Osteoblast (primary cell): ENCODE measurements at places on chromosomes 4 and X.

GRCh38 chrX:68375803-68376202 lies 57.5 kb downstream of the OPHN1 start:
- no peak for DNase-seq

DNA sequence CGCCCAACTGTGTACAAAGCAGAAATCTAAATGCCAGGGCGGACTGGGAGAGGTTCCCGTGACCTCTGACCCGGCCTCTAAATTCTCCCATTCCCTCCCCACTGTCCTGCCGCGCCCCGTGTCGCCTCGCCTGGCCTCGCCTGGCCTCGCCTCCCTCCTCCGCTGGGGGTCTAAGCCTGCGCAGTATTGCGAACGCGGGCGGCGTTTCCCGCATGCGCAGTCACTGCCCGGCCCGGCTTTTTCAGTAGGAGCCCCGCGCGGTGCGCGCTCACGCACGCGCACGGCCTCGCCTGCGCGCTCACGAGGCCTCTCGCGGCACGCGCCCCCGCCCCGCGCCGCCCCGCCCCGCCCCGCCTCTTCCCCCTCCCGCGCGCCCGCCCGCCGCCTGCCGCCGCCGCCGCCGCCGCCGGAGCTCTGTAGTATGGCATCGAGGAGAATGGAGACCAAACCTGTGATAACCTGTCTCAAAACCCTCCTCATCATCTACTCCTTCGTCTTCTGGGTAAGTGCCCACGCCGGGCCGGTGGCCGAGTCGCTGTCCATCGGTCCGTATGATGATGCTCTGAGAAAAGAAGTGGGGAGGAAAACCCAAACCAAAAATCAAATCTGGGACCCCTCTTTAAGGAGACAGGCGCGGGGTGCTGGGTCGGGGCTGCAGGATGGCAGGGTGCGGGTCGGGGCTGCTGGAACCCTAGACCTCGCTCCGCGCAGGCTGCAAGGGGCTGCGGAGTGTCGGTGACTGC lies at the start of gene TSPAN7:
Gene TSPAN7, plus strand, starts transcription at position 417 of the 743 bp plus-strand sequence. Its CDS starts 5 bp downstream, at position 422.
- peak; percentile 86 for DNase-seq

DNA sequence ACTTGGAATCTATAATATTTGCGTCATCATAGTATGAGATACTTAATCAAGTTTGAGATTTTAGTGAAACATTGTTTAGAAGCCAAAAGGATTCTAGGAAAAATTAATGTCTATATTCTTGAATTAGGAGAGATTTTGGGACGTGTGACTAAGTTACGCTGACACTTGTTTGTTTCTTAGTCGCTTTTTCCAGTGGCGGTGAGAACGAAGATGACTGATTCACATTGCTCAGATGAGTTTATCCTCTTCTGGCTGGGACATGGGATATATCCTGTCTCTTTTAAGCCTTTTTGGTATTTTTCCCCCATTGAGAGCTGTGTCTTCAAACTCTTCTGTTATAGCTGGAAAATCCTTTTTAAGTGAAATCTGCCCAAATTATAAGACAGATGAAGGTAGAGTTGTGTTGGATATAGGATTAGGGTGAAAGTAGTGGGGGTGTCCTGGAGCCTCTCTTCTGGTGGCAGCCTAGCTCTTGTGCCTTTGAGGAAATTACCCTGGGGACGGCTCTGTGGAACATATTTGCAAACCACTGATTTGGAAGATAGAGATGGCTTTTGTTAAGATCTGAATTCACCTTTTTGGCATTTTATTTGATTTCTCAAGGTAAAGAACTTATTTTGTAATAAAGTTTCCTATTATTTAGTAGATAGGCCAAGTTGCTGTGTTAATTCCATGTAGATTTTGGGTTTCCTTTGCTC lies 49.7 kb downstream of the HTT start:
- no peak for DNase-seq

GRCh38 chr4:6316461-6317003 lies 46.9 kb downstream of the WFS1 start:
- DNase-seq: no peak

GRCh38 chrX:44144177-44144945 lies 171.2 kb upstream of the NDP start:
- no peak for DNase-seq

- peak; percentile 13 for DNase-seq
Measured at GRCh38 chr4:48237996-48238645, 31.5 kb downstream of the TEC start.
